CD4-positive, alpha-beta T cell (primary cell): ENCODE measurements at places on chromosomes 7 and 10. TPM values are rescaled to one million over a fixed set of nuclear protein-coding genes. Genes with fewer than 3 reads are reported as not detected.

DNA sequence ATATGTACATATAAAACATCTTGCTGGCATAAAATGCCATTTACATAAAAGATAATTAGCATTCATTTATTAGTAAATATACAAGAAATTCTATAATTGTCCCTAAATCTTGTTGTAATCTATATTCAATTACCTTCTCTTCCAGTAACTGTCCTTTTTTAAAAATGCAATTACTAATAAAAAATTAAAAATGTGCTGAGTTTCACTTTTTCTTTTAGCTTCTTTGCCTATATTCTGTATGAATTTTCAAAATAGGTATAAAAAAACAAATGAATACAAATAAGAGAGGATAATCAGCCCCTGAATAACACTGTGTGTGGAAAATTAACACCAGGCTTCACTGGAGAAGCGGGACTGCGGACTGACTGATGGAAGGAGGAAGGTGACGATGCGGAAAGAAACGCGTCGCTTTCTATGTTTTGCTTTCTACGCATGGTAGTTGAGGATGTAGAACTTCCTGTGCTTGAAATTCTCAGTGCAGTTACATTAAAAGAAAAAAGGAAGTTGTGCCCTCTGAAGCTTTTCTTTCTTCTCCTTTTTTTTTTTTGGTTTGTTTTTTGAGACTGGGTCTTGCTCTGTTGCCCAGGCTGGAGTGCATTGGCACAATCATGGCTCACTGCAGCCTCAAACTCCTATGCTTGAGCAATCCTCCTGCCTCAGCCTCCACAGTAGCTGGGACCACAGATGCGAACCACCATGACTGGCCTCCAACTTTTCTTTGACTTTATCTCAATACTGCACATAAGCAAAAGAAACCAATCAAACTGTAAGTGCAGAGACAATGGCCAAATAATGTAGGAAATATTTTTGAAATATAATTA lies 7.4 kb upstream of the ZMYND11 start:
- H3K4me3 ChIP-seq, result peak overlapping the region; percentile 63
- DNase-seq, result no peak
- no peaks in the 10 kb centered on the region for H3K36me3 ChIP-seq
- H3K27me3 ChIP-seq, result no peaks in the 10 kb centered on the region
- H3K4me1 ChIP-seq, result peaks cover 5% of the 10 kb centered on the region

DNA sequence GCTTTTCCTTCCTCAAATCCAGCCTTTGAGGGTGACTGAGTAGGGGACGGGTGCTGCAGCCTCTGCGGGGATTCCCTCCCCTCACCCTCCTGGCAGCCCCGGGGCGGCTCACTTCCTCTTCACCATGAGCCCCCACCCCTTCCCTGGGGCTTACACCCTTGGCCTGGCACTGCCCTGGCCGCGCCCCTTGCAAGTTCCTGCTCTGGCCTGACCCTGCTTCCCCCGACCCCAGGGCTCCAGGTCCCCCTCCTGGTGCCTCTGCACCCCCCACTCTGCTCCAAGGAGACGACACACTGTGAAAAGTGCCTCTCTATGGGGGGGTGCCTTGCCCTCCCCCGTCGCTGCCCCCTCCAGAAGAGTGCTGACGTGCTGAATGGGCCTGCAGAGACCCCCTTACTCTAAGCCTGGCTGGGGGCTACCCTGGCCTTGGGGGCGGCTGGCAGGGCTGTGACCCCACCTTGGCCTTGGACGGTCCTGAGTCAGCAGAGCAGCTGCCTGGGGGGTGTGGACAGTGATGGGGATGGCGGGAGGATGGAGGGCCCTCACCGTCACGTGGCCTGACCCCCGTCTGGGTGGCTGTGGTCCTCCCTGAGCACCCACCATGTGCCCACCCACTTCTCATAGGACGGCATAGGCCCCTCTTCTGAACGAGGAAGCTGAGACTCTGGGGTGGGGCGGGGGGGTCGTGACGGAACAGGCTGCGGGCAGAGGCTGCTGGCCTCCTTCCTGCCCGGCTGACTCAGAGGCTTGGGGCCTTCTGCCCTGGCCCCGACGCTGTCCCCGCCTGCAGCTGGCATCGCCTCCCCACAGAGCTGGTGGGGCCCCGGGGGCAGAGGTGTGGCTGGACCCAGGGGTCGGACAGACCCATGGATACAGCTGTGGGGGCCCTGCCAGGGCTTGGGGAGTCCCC lies 9.8 kb downstream of the LFNG start:
- peaks cover 47% of the 10 kb centered on the region for H3K36me3 ChIP-seq
- peaks cover 71% of the 10 kb centered on the region for H3K4me1 ChIP-seq
- DNase-seq, result peak; percentile 79
- H3K27me3 ChIP-seq, result no peaks in the 10 kb centered on the region

DNA sequence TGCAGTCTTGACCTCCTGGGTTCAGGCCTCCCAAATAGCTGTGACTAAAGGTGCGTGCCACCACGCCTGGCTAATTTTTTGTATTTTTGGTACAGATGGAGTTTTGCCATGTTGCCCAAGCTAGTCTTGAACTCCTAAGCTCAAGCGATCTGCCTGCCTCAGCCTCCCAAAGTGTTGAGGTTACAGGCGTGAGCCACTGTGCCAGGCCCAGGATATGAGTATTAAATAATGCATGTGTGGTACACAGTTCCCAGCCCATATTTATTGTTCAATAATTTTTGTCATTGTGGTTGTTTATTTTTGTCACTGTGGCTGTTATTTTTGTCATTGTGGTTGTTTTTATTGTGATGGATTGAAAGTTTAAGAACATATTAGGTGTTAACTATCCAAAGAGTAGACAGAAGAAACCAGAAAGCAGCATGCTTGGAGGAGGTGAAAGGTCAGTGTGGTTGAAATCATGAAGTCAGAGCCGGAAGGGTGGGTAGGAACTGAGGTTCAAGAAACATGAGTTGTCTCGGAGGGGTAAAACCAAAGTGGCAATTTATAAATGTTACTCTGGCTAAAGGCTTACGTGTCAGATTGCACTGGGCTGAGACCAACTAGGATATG lies 45.0 kb downstream of the MRC1 start:
- no peak for DNase-seq
- H3K4me3 ChIP-seq, result no peak overlapping the region
- peaks cover under 1% of the 10 kb centered on the region for H3K4me1 ChIP-seq
- H3K27ac ChIP-seq, result no peak overlapping the region
- H3K27me3 ChIP-seq, result no peaks in the 10 kb centered on the region
- H3K36me3 ChIP-seq, result no peaks in the 10 kb centered on the region

Gene CYP3A5
- not detected for total RNA-seq

Gene EFCAB10
- 0.78 TPM for total RNA-seq

GRCh38 chr10:32104181-32104580 lies 48.0 kb upstream of the KIF5B start:
- no peak for DNase-seq
- H3K27me3 ChIP-seq, result no peaks in the 10 kb centered on the region
- no peak overlapping the region for H3K27ac ChIP-seq
- no peaks in the 10 kb centered on the region for H3K4me1 ChIP-seq
- H3K4me3 ChIP-seq, result no peak overlapping the region

- H3K4me1 ChIP-seq, result no peaks in the 10 kb centered on the region
- no peaks in the 10 kb centered on the region for H3K27me3 ChIP-seq
- no peaks in the 10 kb centered on the region for H3K36me3 ChIP-seq
- DNase-seq, result no peak
- H3K4me3 ChIP-seq, result no peak overlapping the region
Observed at GRCh38 chr7:106166651-106167342, 54.7 kb upstream of the SYPL1 start.

DNA sequence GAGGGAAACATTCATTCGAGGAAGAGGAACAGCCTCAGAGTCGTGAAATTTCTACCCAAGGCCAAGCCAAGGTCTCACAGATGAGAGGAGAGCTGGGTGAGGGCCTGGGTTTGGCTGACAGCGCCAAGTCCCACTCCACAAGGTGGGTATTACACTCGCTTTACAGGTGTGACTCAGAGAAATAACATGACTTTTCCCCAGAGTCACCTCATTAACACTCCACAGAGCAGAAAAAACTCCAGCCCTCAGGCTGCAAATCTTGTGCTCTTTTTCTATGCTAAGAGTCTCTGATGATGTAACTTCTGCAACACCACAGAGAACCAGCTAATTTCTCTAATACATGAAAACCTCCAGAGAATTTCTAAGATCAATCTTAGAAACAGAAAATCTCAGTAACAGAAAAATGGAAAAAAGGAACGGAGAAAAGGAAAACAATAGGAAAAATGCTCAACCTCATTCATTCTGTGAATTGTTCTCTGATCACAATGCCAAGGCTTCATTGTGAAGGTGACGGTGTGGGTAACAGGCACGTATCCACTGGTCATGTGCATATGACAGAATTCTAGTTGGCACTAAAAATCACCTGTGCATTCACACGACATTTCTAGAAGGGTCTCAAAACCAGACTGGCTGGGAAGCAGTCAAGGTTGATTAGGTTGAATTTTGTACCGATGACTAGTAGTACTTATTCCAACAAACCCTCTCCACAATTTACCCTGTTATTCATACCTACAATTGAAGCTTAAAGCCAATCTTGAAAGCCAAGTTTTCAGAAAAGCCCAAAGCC lies 20.3 kb downstream of the YWHAG start:
- peaks cover 23% of the 10 kb centered on the region for H3K4me1 ChIP-seq
- no peaks in the 10 kb centered on the region for H3K27me3 ChIP-seq
- no peak overlapping the region for H3K4me3 ChIP-seq
- H3K36me3 ChIP-seq, result peaks cover 16% of the 10 kb centered on the region

- no peak overlapping the region for H3K27ac ChIP-seq
- no peaks in the 10 kb centered on the region for H3K27me3 ChIP-seq
- H3K4me3 ChIP-seq, result no peak overlapping the region
- H3K4me1 ChIP-seq, result no peaks in the 10 kb centered on the region
- no peaks in the 10 kb centered on the region for H3K36me3 ChIP-seq
Observed at GRCh38 chr7:84841809-84842208, 345.0 kb downstream of the SEMA3D start.

Gene TRIM56
- total RNA-seq, result 29.9 TPM

DNA sequence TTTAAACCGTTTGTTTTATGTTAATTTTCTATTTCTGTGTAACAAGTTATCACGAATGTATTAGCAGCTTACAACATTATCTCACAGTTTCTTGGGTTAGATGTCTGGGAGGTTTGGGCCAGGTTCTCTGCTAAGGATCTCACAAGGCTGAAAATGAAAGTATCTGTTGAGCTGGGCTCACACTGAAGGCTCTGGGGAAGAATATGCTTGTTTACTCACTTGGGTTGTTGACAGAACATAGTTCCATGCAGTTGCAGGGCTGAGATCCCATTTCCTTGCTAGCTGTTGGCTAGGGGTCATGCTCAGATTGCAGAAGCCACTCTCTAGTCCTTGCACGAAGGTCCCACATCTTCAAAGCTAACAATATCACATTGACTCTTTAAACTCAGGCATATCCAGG lies 266.6 kb upstream of the GNAI1 start:
- H3K4me3 ChIP-seq, result no peak overlapping the region
- no peak for DNase-seq
- H3K27me3 ChIP-seq, result no peaks in the 10 kb centered on the region
- no peak overlapping the region for H3K27ac ChIP-seq
- no peaks in the 10 kb centered on the region for H3K4me1 ChIP-seq

Gene OR2A12
- not detected for total RNA-seq

Gene UCN3
- total RNA-seq, result not detected

DNA sequence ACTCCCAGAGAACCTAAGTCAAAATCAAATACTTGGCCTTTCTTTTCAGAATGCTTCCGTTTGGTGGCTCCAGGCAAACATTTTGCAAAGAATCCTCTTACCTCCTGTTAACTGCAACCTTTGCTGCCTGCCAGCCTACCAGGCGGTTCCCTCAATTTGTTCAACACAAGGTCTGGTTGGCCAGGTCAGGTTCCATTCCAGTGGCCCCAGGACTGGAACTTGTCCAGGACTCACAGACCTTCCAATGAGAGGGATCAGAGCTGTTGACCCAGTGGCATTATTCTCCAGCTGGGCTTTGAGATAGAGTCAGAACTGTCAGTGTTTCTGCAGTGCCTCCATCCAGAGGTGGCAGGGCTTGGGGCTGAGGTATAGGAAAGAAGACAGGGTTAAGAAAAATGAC lies 137.0 kb downstream of the NEUROD6 start:
- no peaks in the 10 kb centered on the region for H3K4me1 ChIP-seq
- H3K27me3 ChIP-seq, result no peaks in the 10 kb centered on the region

Gene OR6V1
- not detected for total RNA-seq

DNA sequence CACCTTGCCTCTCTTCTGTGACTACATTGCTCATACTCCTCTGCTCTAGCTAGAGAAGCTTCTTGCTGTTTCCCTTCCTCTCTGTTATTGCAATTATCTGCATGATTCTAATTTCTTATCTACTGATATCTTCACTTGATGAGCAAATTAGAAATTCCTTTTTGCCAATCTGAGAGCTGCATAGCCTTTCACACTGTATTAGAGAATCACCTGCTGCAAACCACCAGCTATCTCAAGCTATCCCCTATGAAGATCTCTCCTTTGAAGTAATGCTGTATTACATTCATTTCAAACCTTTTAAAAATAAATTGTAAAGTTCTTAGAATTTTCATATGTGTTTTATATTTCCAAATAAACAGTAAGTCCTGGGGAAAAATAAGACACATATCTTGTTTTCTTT lies 89.0 kb upstream of the ZNF804B start:
- H3K4me3 ChIP-seq, result no peak overlapping the region
- no peaks in the 10 kb centered on the region for H3K36me3 ChIP-seq
- DNase-seq, result no peak
- H3K4me1 ChIP-seq, result no peaks in the 10 kb centered on the region

DNA sequence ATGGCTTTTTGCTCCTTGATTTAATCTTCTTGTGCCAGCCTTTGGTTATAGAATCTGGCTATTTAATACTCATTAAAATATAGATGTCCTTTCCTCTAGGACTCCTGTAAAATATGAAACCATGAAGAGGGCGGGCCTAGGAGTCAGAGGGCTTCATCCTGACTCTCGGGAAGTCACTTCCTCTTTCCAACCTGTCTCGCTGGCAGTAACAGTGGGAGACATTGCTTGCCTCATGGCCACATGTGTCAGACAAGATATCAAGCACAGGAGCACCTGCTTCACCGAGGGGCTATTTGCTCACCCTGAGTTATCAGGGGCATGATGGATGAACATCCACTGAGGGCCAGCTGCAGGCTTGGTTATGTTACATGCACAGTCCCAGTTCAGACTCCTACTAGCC lies 31.0 kb downstream of the SLIT1 start:
- no peak overlapping the region for H3K27ac ChIP-seq
- H3K4me3 ChIP-seq, result no peak overlapping the region
- H3K4me1 ChIP-seq, result no peaks in the 10 kb centered on the region

Gene CCL24
- total RNA-seq, result not detected

- no peaks in the 10 kb centered on the region for H3K36me3 ChIP-seq
- H3K4me3 ChIP-seq, result no peak overlapping the region
- no peak overlapping the region for H3K27ac ChIP-seq
Observed at GRCh38 chr7:135334830-135335543, 101.3 kb downstream of the STRA8 start.

DNA sequence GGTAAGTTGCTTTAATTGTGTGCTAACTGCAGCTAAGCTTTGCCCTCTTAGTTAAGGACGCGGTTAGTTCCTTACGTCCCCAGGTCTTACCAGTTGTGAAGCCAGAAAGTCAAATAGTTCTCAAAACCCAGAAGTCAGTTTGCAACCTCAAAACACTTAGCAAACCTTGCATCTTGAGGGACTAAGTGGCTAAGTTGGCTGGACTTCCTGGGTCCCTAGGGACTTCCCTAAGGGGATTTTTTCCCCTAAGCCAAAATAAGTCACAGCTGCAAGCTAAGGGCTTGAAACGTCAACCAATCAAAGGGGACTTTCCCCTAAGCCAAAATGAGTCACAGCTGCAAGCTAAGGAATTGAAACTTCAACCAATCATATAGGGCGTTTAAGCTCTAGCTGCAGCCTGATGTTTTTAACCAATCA lies 36.2 kb upstream of the HECW1 start:
- peaks cover 4% of the 10 kb centered on the region for H3K27me3 ChIP-seq
- DNase-seq, result no peak
- H3K4me3 ChIP-seq, result no peak overlapping the region
- H3K4me1 ChIP-seq, result no peaks in the 10 kb centered on the region
- no peaks in the 10 kb centered on the region for H3K36me3 ChIP-seq

Gene EVX1
- total RNA-seq, result 0.33 TPM

Gene HOXA4
- total RNA-seq, result not detected

Gene SHOC2
- 66.9 TPM for total RNA-seq
